ENCODE measurements at places on chromosomes 6 and 20.
A peak's percentile ranks its signal among the peaks of the same experiment; 100 is the strongest.

DNA sequence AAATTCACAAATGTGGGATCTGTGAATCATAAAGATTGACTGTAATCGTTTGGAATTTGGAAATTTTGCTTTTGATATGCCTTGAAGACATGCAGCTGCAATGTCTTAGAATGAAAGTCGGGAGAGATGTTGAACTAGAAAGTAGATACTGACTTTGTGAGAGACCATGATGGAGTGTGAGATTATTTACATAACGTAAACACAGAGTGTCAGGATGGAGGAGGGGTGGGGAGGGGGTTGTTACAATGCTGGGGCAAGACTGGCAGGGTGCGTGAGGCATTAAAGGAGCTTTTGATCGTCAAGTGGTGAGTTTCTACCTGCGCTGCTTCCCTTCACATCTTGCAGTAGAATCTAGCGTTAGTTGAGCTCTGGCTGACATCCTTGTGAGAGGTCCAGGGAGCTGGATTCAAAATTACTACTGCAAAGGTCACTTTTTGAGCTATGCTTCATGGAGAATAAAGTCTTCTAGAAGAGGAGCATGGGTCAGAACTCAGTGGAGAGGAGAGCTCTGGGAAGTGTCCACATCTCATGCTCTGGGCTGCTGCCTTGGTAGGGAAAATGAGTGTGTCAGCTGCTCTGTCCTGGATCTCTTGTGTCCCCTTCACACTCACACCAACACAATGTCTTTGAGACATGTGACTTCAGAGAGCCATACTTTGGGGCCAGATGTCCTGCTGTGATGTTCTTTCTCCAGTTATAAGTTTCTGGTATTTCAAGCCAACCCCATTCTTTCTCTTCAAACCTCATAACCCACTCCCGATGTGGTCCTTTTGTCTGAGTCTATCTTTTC lies 105.2 kb upstream of the CITED2 start:
- no peak for DNase-seq

- DNase-seq, result no peak
These were observed 13.5 kb downstream of the TTBK1 start for GRCh38 chr6:43256670-43257366.

DNA sequence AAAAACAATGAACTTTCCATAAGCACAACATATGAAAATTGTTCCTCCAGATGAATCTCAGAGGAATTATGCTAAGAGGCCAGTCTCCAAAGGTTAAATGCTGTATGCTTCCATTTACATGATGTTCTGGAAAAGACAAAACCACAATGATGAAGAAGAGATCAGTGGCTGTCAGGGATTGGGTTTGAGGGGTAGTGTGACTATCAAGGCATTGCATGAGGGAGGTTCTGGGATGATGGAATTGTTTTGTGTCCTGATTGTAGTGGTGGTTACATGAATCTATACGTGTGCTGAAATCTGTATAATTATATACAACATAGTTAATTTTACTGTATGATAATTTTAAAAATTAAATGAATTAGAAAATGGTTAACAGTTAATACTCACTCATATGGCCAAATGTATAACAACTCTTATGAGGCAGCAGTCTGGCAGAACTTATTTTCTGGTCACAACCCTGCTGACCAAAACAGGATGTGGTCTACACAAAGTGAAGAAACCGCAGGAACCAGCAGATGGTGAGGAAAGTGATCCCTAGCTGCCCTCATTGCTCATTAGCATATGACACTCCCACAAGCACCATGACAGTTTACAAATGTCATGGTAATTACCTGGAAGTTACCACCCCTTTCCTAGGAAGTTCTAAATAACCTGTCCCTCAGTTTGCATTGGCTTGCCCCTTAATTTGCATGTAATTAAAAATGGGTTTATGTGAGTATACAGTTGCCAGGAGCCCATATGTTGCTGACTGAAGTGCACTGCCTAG lies 31.9 kb downstream of the NSFL1C start:
- DNase-seq, result no peak

- DNase-seq, result peak; percentile 40
These were observed 673 bp downstream of the MARCKS start for GRCh38 chr6:113857556-113858479.

DNA sequence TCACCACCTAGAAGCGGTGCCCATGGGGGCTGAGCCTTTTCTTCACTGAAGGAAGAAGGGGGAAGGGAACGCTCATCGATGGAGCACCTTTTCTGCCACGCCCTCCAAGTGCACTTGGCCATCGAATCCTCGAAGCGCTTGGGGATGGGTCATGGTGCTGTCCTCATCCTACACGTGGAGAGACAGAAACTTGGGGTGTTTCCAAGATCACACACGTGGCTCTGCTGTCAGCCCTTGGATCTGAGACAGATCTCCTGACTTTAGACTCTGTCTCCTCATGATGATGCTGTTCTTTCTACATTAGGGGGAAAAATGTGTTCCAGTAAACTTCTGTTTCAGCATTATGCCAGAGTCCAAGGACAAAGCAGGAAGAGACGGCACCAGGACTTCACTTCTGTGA lies 78.5 kb downstream of the SYNDIG1 start:
- DNase-seq, result no peak

DNA sequence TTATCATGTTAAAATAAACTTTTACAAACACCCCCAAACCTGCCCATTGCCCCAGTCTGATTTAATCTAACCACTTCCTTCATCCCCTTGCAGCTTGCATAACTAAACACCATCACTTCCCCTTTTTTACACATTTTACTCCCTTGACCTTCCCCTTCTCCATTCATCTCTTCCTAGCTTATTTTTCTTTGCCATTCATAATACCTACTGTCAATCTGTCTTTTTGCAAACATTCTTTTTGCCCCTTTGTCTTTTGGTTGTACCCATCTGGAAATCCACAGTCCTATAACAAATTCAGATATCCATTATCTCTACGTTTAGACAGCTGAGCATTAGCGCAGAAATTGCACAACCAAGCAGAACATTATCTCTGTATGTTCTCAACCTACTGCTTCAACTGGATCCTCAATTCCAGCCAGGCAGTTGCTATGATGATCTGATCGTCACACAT lies 51.2 kb downstream of the C6orf52 start:
- DNase-seq, result no peak

- no peak for DNase-seq
These were observed 866.1 kb upstream of the ADGRB3 start for GRCh38 chr6:67768972-67769371.

- peak; percentile 76 for DNase-seq
These were observed 368.2 kb upstream of the SULF2 start for GRCh38 chr20:48153523-48153922.

GRCh38 chr6:2244261-2245102 lies 923 bp downstream of the GMDS start:
- no peak for DNase-seq

DNA sequence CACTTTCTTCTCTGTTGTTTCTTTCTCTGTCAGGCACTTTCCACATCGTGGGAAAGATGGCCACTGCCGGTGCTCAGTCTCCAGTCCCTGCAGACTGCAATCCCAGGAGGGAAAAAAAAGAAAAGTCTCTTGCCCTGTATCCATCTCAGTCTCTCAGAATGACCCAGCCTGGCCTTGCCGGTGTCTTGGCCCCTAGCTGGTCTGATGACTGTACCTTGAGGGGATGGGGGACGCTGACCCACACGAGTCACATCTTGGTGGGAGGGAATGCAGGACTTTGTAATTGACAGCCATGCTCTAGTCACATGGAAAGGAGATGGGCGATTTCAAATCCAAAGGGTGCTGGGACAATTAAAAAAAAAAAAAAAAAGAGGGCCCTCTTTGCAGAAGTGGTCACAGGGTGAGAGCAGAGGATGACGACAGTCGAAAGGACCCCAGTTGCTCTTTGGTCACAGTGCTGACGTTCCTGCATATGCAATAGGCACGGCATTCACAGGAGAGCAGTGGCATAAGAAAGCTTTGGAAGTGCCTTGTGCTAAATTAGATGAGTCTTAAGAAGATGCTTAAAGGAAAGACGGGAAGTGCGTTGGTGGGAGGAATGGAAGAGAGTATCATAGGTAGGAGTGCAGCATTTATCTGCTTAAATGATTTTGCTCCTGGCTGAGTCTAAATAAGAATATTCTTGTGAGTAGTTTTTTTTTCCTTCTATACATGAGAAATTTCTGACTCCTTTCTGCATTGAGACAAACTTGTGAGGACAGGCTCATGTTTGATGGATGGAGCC lies 63.9 kb upstream of the AKAP12 start:
- DNase-seq, result no peak

- no peak for DNase-seq
These were observed 67.1 kb downstream of the TFAP2A start for GRCh38 chr6:10347561-10348327.

GRCh38 chr6:96724641-96725040 lies 112.6 kb downstream of the GPR63 start:
- no peak for DNase-seq
